A549 treated with CpdA at 1 μM for 4 hours (cell line): ENCODE measurements at places on chromosomes 16 and 17. TPM values are rescaled to one million over a fixed set of nuclear protein-coding genes. Genes with fewer than 3 reads are reported as not detected.

Gene OMG
- total RNA-seq: not detected in 5 replicates

Gene STH
- total RNA-seq: not detected in 5 replicates

Gene GLIS2
- 23.8 to 32.9 TPM (median 31.4 TPM) in 5 replicates for total RNA-seq

Gene CDRT4
- total RNA-seq: 1.2 to 2.9 TPM (median 1.9 TPM) in 5 replicates

Gene KRT39
- total RNA-seq: not detected in 5 replicates

Gene LPCAT2
- total RNA-seq: 5.6 to 7.4 TPM (median 6.2 TPM) in 5 replicates

Gene RTN4RL1
- total RNA-seq: 1.8 to 3.4 TPM (median 2.9 TPM) in 5 replicates

Gene DRC3
- 1.3 to 3.4 TPM (median 2.5 TPM) in 5 replicates for total RNA-seq

Gene MYOCD
- total RNA-seq: 0.96 to 2.4 TPM (median 1.7 TPM) in 5 replicates

Gene CDC6
- total RNA-seq: 55.8 to 65.8 TPM (median 60.4 TPM) in 5 replicates

Gene MED9
- 16.9 to 19.0 TPM (median 18.3 TPM) in 5 replicates for total RNA-seq

Gene ROGDI
- 9.8 to 13.9 TPM (median 12.9 TPM) in 5 replicates for total RNA-seq

Gene CCDC200
- not detected in 5 replicates for total RNA-seq

Gene PERCC1
- total RNA-seq: not detected in 5 replicates

Gene CD300E
- total RNA-seq: not detected in 5 replicates

Gene SEPTIN12
- not detected in 5 replicates for total RNA-seq

Gene SPATA32
- total RNA-seq: 0.16 to 0.20 TPM (median 0.17 TPM) in 4 of 5 replicates, not detected in the other

Gene ZPBP2
- not detected in 5 replicates for total RNA-seq

Gene CD7
- total RNA-seq: 0.09 to 0.33 TPM (median 0.20 TPM) in 3 of 5 replicates, not detected in the others

Gene KIF19
- total RNA-seq: 0.01 to 0.05 TPM in 2 of 5 replicates, not detected in the others

Gene ENO3
- 48.2 to 65.0 TPM (median 54.7 TPM) in 5 replicates for total RNA-seq

Gene ERCC4
- total RNA-seq: 4.2 to 8.6 TPM (median 7.1 TPM) in 5 replicates

Gene RASL10B
- 0.05 to 0.15 TPM (median 0.10 TPM) in 5 replicates for total RNA-seq

Gene CLEC18A
- total RNA-seq: 0.08 TPM in 2 of 5 replicates, not detected in the others

Gene C16orf92
- not detected in 5 replicates for total RNA-seq

Gene QPRT
- total RNA-seq: 0.46 to 1.8 TPM (median 0.94 TPM) in 5 replicates

Gene UTS2R
- total RNA-seq: not detected in 5 replicates

Gene BMERB1
- 70.6 to 109 TPM (median 86.2 TPM) in 5 replicates for total RNA-seq

Gene TMEM235
- total RNA-seq: not detected in 5 replicates

Gene AGRP
- not detected in 5 replicates for total RNA-seq

Gene DHRS7C
- not detected in 5 replicates for total RNA-seq

Gene CES3
- 1.7 to 2.3 TPM (median 2.0 TPM) in 5 replicates for total RNA-seq

Gene CMTM2
- total RNA-seq: 0.15 TPM in 1 of 5 replicates, not detected in the others

Gene PYCARD
- 24.0 to 44.0 TPM (median 40.3 TPM) in 5 replicates for total RNA-seq

Gene KRT23
- 0.08 TPM in 1 of 5 replicates, not detected in the others for total RNA-seq

Gene TBC1D3C
- not detected in 5 replicates for total RNA-seq

Gene SLC6A2
- total RNA-seq: 0.05 TPM in 2 of 5 replicates, not detected in the others

Gene DNAJA3
- total RNA-seq: 58.0 to 78.6 TPM (median 76.4 TPM) in 5 replicates

Gene SNTB2
- total RNA-seq: 5.4 to 7.2 TPM (median 6.7 TPM) in 5 replicates

Gene CSF3
- total RNA-seq: 0.26 TPM in 1 of 5 replicates, not detected in the others

Gene NPIPB6
- 1.3 to 3.3 TPM (median 2.1 TPM) in 5 replicates for total RNA-seq

Gene SLC47A2
- total RNA-seq: 0.06 to 0.16 TPM (median 0.14 TPM) in 5 replicates
